ENCODE measurements at places on chromosomes 4 and X.

GRCh38 chr4:8554555-8555100 lies 25.6 kb upstream of the GPR78 start:
- no peak for DNase-seq

- no peak for DNase-seq
Measured at GRCh38 chr4:34676400-34676799, 1567.9 kb downstream of the ARAP2 start.

GRCh38 chr4:145563293-145563985 lies 55.7 kb upstream of the MMAA start:
- DNase-seq, result no peak

- no peak for DNase-seq
Measured at GRCh38 chrX:12790885-12791256, 341 bp upstream of the PRPS2 start.

GRCh38 chr4:86924811-86925210 lies 10.0 kb upstream of the AFF1 start:
- no peak for DNase-seq

All from NCI-H1105 (cell line).